Ascending aorta (tissue), 2 donors: ENCODE measurements at places on chromosomes 5 and 9. TPM values are rescaled to one million over a fixed set of nuclear protein-coding genes. Genes with fewer than 3 reads are reported as not detected.

The IGFBPL1 gene
- total RNA-seq: 4.8 TPM

The CNTNAP3B gene
- total RNA-seq: 47.1 TPM

The GZMA gene
- not detected for total RNA-seq

The FOXD4L5 gene
- not detected for total RNA-seq

The GRIA1 gene
- total RNA-seq: 7.0 TPM

The SLC23A1 gene
- total RNA-seq: not detected

The RNF183 gene
- total RNA-seq: not detected

The LURAP1L gene
- total RNA-seq: 1.6 TPM

The CCL27 gene
- 9.3 TPM for total RNA-seq

The SCGB3A2 gene
- not detected for total RNA-seq

The IL9 gene
- total RNA-seq: not detected

The CDC20B gene
- total RNA-seq: not detected
